Hematopoietic multipotent progenitor cell (in vitro differentiated cells): ENCODE measurements at places on chromosomes 4 and X. TPM values are rescaled to one million over a fixed set of nuclear protein-coding genes. Genes with fewer than 3 reads are reported as not detected.

DNA sequence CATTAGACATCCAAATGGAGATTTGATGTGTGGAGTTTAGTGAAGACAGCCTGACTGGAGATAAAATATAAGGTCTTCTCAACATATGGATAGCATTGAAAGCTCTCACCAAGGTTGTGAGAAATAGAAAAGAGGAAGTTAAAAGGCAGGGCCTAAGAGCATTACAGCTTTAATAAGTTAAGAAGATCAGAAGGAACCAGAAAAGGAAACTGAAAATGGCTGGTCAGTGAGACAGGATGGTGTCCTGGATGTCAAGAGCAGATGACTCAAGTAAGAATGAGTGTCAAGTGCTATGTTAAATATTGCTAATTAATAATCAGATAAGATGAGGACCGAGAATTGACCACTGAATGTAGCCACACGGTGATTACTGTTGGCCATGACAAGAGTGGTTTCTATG, 642.9 kb downstream of the STPG2 start:
- DNase-seq, result no peak

- no peak for DNase-seq
Measured at GRCh38 chr4:120517966-120518365, 404.6 kb downstream of the PRDM5 start.

GRCh38 chrX:18887177-18887824, 96.6 kb downstream of the PHKA2 start:
- peak; percentile 3 for DNase-seq

DNA sequence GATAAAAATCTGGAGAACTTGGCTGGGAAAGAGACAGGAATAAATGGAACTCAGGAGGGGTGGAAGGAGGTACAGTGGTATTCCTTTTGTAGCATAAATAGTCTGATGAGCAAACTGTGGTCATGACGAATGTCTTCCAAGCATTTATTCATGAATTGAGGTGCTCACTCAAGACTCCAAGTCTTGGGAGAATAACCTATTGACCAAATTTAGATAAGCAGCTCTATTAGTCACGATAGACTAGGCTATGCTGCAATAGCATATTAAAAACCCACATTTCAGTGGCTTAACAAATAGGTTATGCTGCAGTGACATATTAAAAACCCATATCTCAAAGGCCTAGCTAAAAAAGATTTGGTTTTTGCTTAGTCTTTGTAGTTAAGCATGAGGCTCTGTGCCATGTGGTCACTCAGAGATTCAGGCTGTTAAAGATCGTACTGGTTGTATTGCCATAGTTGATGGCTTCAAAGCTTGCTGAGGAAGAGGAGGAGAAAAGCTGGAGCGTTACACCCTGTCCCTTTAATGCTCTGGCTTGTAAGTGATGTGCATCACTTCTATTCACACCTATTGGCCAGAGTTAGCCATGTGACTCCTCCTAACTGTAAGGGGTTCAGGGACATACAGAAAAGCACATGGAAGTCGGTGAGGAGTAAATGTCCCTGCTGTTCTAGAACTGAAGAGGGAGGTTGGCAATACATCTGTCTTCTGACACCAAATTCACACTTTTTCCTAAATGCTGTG, 24.5 kb upstream of the CCDC149 start:
- no peak for DNase-seq

DNA sequence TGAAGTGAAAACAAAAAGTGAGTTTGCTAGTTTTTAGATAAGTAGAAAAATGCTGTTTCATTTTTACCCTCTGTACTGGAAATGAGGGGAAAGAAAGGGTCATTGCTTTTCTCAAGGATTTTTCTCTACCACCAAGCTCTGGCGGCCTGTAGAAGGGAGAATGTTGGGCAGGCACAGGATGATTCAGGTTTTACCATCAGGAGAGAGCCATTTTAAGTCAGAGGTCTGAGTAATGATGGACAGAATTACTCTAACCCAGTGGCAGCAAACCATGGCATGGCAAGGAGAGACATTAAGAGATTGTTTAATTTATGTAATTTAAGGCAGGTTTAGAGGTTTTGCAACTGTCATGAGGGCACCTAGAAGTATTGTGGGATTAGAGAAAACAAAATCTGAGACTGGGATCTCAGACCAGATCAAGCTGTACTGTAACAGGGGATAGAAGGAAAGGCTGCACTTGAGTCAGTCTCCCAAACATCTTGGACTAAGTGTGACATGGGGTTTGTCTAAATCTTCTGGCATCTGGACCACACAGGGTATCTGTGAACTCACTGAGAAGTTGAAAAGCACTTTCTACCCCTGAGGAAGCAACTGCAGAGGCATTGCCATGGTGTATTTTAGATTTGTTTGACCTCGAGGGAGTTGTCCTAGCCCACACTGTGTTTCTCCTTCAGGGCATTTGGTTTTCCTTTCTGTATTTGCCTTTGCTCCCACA, 81.6 kb downstream of the BANK1 start:
- DNase-seq, result no peak

DNA sequence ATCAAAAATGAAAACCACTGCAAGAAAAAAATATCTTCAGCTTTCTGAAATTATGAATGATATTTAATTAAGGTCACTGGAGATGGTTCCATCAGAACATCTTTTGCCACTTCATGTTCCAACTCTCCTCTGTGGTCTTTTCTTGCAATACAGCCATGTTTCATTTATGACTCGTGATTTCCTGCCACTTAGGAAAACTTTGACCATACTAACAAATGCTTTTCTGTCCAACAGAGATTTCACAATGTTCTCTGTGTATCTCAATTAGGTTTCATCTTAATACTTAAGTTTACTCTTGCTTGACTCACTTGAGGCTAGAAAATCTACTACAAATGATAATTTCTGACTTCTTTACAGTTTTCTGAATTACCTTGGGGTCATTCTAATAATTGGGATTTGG, 330.9 kb downstream of the CXXC4 start:
- no peak for DNase-seq

DNA sequence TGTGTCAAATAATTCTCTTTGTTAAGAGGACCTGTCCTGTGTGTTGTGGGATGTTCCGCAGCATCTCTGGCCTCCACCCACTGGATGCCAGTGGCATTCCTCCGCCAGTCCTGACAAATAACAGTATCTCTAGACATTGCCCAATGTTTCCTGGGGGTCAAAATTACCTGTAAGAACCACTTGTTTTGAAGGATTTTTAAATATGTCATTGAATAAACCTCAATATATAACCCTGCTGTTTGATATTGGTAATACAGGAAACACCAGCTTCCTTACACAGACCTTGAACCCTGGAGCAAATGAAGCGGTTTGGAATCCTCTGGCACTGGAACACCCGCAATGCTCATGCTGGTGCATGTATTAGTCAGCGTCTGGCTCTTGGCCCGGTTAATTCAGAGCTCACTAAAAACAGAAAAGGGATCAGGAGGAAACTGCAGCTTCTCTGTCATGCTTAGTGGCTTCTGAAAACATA, 101.3 kb downstream of the TBL1X start:
- DNase-seq, result no peak

DNA sequence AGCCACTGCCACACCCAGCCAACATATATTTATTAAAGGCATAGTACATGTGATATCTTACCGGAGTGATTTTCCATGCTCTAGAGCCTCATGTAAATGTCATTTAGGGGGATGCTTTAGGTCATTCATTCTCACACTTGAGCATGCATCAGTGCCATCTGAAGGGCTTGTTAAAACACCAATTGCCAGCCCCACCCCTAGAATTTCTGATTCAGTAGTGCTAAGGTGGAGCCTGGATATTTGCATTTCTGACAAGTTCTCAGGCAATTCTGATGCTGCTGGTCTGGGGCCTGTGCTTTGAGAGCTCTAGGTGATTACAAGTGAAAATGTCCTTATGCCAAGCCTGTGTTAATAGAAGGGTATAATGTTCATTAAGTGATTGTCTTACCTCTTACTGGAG, 107.7 kb downstream of the PHEX start:
- DNase-seq, result no peak

DNA sequence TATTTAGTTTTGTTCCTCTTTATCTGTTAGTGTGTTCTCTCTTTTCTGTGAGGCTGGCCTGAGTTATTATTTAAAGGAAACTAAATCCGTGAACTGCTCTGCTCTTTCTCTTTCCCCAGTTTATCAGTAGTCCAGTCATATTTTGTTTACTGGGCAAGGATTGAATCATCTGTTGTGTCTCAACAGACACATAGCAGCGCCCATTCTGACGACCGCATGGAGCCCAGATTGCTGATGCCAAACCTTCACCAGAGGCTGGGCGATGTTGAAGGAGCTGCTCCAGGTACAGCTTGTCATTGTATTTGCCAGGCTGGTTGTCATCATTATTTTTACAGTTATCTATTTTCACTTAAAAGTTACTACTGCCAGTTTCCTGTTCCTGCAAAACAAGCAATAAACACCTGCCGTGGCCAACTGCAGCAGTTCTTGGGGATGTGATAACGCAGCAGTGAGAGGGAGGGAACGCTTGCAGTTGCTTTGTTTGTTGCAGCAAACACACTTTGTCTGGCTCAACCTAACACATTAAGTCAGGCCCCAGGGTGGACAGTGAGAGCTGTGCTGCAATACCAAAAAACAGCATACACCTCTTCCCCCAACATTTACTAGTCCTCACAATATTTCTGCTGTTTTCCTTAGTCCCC, 10.1 kb downstream of the REELD1 start:
- no peak for DNase-seq

DNA sequence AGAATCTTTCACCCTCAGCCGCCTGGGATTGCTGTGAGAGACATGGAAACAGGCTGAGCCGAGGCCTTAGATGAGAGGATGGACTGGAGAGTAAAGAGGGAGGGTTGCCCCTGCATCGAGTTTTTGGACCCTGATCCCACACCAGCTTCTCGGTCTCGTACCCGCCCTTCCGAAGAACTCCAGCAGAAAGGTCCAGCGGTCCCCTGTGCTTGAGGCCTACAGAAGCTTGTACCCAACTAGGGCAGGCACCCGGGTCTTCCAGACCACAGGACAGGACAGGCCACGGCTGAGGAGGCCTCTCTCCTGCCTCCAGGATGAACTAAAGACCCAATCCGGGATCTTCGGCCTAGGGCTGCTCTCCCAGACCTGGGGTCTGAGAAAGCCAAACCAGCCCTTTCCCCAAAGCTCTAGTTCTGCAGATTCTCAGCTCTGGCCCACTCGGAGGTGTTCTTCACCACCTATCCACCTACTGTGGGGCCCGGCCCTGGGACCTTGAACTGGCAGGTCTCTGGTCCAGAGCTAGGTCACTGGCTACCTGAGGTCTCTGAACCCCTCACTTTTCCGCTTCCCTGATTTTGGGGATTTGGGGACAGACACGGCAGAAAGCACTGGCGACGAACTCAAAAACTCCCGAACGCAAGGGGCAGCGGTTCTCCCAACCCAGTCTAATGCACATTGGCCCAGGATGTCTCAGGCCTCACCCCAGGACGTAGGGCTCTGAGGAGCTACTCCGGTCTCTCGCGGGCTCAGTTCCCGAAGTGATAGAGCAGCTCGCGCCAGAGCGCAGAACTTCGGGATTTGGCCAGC, 1.1 kb downstream of the NKX3-2 start:
- no peak for DNase-seq

DNA sequence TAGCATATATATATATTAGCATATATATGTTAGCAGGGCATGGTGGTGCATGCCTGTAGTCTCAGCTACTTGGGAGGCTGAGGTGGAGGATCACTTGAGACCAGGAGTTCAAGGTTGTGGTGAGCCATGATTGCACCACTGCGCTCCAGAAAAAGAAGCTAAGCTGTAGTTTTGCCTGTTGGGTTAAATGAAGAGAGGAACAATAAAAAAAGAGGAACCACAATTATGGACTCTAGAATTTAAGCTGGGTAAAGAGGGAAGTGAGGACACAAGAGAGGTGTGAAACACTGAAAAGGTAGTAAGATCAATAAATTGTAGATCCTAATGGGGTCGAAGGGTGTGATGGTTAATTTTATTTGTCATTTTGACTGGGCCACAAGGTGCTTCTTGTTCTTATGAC, 40.5 kb upstream of the HSD17B10 start:
- no peak for DNase-seq

KIF4A gene
- 0.81 TPM for total RNA-seq

PABPC1L2A gene
- total RNA-seq, result not detected

UGT8 gene
- total RNA-seq, result 0.27 TPM

GLOD5 gene
- total RNA-seq, result 0.27 TPM

BEND4 gene
- 7.8 TPM for total RNA-seq

FAM236A gene
- not detected for total RNA-seq
